ENCODE measurements at places on chromosomes 7 and 10.

- DNase-seq, result no peak
Observed at GRCh38 chr10:122476333-122476695, 15.0 kb downstream of the HTRA1 start.

- DNase-seq, result no peak
Observed at GRCh38 chr10:113711142-113711541, 31.4 kb downstream of the CASP7 start.

- DNase-seq, result no peak
Observed at GRCh38 chr10:89091496-89091895, 100.9 kb downstream of the FAS start.

GRCh38 chr7:156929789-156930539 is 19.5 kb upstream of the NOM1 start:
- DNase-seq, result no peak

GRCh38 chr7:155618708-155619633 is 25.5 kb upstream of the RBM33 start:
- no peak for DNase-seq

DNA sequence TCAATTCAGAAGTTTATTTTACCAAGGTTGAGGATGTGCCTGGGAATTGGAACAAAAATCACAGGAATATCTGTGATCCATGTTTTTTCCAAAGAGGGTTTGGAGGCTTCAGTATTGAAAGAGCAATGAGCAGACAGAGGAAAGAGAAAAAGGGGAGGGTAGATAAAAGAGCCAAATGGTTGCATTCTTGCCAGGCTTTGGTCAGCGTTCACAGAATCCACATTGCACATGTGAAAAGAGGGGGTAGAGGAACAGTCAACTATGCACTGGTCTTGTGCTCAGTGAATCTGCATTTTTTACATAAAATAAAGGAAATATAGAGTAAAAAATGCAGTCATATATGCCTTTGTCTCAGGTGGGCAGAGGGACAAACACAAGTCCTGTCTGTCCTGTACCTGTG is 20.6 kb upstream of the ERCC6 start:
- DNase-seq, result no peak

- DNase-seq, result no peak
Observed at GRCh38 chr10:34705563-34705962, 109.5 kb downstream of the PARD3 start.

DNA sequence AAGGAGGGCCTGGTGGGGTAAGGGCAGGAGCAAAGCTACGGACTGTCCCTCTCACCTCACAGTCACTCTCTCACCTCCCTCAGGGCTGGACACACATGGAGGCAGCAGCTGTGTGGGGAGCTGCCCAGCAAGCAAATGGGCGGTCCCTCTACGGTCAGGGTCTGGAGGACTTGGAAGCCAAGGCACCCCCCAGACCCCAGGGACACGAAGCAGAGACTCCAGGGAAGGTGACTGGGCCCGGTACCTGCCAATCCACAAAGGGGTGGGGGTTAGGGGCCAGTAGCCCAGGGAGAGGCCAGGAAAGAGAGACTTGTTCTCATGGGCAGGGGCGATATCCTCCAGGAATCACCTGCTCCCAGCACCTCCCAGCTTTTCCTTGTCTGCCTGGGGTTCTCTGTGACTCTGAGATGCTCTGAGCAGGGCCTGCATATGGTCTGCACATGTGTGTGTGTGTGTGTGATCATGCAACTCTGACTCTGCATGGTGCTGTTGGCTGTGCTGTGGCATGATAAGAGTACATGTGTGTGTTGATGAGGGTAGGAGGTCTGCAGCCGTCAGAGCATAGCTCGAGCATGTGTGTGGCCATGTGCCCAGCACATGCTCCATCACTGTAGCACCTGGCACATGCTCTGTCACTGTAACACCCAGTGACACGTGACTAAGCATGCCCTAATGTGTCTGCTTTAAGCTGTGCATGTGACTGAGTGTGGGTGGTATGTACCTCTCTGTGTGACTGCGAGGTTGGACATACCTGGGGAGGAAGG is 4.6 kb upstream of the LDB3 start:
- no peak for DNase-seq
